ENCODE measurements at places on chromosomes 11 and 22.

DNA sequence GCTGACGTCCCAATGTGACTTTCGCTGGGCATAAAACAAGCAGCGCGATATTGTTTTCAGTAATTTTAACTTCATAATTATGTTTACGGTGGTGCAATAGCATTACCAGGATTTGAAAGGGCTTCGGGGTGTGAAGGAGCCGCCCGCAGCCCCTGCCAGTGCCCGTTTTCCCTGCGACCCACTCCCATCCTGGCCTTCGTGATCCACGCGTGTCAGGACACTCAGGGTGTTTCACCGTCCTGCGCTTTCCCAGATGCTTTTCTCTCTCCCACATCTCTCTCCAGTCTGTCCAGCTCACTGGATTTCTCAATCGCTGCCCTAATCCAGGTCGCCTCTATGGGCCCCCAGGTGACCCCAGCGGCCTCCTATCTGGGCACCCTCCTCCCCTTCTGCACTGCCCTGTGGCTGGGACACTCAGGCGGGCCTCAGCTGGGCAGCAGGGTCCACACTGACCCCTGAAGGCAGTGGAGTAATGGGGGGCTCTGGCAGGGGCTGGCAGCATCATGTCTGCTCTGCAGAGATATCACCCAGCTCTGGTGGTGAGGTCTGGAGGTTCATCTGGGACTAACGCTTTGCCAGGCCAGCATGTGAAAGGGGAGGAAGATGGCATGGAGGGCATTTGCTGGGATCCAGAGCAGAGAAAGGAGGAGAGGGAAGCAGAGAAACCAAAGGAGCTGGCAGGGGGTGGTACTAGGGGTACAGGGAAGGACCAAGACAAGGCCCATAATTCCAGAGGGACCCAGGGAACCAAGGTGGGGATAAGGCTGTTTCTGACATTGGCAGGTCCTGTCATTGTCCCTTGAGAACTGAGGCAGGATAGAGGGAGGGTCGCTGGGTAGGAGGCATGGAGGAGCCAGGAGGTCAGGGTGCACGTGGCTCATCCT, 622.8 kb downstream of the BRD1 start:
- DNase-seq = no peak

DNA sequence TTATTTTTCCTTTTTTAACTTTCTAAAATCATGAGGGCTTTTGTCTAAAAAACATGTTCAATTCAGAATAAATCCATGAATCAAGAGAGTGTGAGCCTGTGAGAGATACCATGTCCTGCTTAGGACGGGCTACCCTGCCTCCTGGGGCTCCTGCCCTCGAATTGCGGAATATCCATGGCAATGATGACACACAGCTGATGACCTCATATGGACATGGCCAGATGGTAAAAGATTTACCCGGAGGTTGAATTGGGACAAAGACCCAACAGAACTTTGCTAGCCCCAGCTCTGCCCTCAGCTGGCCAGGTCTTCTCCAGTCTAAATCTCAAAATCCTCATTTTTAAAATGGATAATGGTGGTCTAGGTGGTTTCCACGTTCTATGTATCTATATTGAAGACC, 538.1 kb upstream of the API5 start:
- DNase-seq = no peak

DNA sequence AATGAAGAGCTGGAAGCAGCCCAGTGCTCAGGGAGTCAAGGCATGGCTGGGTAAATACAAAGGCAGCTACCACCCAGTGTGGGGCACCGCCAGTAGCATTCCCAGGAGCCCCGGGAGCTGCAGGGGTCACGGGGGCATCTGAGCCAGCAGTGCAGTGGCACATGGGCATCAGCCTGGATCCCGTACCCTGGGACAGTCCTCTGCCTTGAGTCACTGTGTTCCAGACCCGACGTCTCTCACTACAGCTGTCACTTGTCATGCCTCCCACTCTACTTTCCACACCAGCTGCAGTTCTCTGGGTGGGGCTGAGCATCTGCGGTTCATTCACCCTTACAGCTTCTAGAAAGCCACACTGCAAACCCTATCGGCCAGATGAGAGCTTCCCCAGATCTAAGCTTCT, 29.6 kb downstream of the DHCR7 start:
- DNase-seq = no peak

GRCh38 chr11:66335531-66336233, 552 bp downstream of the RIN1 start:
- no peak for DNase-seq

DNA sequence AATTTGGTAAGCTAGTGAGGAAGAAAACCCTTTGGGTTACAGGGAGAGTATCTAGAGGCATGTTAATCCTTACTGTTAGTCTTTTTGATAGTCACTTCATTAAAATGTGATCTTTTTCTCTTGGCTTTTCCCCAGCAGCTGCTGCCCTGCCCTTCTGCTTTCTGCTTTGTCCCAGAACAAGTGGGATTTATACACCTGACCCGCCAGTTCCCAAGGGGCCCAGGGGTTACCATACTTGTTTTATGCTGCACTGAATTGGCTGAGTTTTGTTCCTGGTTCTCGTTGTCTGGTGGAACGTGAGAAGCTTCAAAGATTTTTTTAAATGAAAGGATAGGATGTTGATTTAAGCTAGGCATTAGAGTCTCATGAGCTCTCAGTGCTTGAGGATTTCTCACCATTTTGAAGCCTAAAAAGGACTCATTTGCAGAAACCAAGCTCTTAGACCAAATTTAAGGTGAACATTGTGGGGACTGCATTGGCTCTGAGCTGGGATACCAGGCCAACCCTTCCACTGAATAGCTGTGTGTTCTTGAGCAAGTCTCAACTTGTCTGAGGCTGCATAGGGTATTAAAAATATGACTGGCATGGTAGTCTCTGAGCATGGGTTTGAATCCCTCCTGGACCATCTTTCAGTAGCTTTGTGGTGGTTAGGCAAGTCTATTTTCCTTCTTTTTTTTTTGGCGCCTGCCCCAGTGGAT, 6.6 kb downstream of the LIMK2 start:
- no peak for DNase-seq

Data from stimulated activated CD8-positive, alpha-beta memory T cell treated with anti-CD3 and anti-CD28 coated beads, Interleukin-15, amount 100 ng/mL, for 4 hours (primary cell).